ENCODE measurements at places on chromosomes 11 and 22. TPM values are rescaled to one million over a fixed set of nuclear protein-coding genes. Genes with fewer than 3 reads are reported as not detected.

DNA sequence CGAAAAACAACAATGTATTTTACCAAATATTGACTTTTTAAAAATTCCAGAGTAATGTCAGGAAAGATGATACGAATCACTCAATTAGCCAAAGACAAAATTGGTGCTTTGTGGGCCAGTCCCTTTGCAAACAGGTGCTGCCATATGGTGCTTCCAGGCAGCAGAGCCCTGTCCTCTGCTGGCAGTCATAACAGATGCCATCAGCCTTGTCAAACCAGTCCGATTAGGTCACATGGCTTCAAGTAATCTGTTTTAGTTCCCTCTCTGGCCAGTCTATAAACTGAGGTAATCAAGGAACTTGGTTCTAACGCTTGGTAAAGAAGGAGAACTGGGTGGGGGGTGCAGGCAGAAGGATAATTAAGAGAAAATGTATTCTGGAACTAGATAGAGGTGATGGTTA is 49.1 kb upstream of the CAPRIN1 start:
- peaks cover 55% of the 10 kb centered on the region for H3K27me3 ChIP-seq
- H3K4me3 ChIP-seq: no peak overlapping the region
- no peak overlapping the region for H3K27ac ChIP-seq
- H3K4me1 ChIP-seq: peaks cover 2% of the 10 kb centered on the region

DNA sequence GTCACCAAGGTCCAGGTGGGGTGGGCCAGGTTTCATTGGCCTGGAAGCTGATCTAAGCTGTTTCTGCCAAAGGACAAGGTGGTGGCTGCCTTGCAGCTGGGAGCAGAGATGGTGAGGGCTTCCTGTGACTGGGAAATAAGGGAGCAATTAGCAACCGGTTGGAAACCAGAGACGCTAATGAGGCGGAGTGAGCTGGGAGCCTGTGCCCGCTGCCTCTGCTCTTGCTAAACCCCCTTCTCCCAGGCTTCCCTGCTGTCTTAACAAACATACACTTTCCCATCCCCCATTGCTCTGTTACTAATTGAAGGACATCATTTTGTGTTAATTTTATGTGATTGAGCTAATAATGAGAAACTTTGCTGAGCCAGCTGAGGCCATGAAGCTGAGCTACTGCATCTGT is 121.8 kb downstream of the INSC start:
- H3K27me3 ChIP-seq: no peaks in the 10 kb centered on the region
- DNase-seq: no peak
- no peak overlapping the region for H3K4me3 ChIP-seq
- H3K36me3 ChIP-seq: no peaks in the 10 kb centered on the region
- H3K27ac ChIP-seq: no peak overlapping the region

GRCh38 chr11:117654281-117655255 is 142.4 kb downstream of the DSCAML1 start:
- no peak overlapping the region for H3K4me3 ChIP-seq
- H3K27ac ChIP-seq: no peak overlapping the region
- H3K27me3 ChIP-seq: no peaks in the 10 kb centered on the region

GRCh38 chr11:95095858-95096587 is 6.4 kb downstream of the ENDOD1 start:
- H3K4me1 ChIP-seq: no peaks in the 10 kb centered on the region
- H3K36me3 ChIP-seq: no peaks in the 10 kb centered on the region
- peak; percentile 49 for DNase-seq
- no peak overlapping the region for H3K27ac ChIP-seq

- H3K27me3 ChIP-seq: no peaks in the 10 kb centered on the region
- DNase-seq: no peak
- no peak overlapping the region for H3K27ac ChIP-seq
- no peaks in the 10 kb centered on the region for H3K36me3 ChIP-seq
- no peak overlapping the region for H3K4me3 ChIP-seq
- H3K4me1 ChIP-seq: peaks cover 7% of the 10 kb centered on the region
These were observed 35.6 kb upstream of the PPARA start for GRCh38 chr22:46114518-46115387.

- DNase-seq: no peak
- no peaks in the 10 kb centered on the region for H3K4me1 ChIP-seq
- H3K27ac ChIP-seq: no peak overlapping the region
- no peak overlapping the region for H3K4me3 ChIP-seq
- H3K36me3 ChIP-seq: no peaks in the 10 kb centered on the region
These were observed 73.1 kb upstream of the GDPD4 start for GRCh38 chr11:77374611-77375031.

NRXN2 gene
- total RNA-seq: 1.2 TPM
